Stimulated activated CD8-positive, alpha-beta memory T cell treated with anti-CD3 and anti-CD28 coated beads, Interleukin-12 subunit alpha, Interleukin-12 subunit beta, amount 100 ng/mL, for 1 hour (primary cell): ENCODE measurements at places on chromosomes 3 and 15.

- peak; percentile 26 for DNase-seq
Observed at GRCh38 chr3:57100046-57100695, 39.7 kb downstream of the SPATA12 start.

DNA sequence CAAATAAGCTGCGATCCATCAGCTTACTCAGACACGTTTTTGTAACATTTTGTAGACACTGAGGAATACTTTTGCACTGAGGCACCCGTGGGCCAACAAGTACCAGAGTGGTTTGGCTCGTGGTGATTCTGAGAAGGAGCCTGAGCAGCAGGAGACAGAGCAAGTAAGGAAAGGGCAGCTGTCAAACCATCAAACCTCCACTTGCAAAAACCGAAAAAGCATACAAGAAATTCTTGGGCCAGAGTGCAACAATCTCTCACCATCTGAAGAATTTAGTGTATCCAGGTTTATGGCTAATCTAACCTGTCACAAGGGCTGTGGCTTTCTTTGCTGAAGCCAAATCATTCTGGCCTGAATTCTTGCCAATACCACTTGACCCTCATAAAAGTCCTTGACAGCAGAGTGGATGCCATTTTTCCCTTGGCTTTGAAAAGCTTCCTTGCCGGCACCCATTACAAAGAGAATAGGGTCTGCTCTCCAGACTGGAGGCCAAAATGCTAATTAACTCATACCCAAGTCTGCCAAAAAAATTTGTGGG, 56.7 kb downstream of the MYO1E start:
- no peak for DNase-seq

DNA sequence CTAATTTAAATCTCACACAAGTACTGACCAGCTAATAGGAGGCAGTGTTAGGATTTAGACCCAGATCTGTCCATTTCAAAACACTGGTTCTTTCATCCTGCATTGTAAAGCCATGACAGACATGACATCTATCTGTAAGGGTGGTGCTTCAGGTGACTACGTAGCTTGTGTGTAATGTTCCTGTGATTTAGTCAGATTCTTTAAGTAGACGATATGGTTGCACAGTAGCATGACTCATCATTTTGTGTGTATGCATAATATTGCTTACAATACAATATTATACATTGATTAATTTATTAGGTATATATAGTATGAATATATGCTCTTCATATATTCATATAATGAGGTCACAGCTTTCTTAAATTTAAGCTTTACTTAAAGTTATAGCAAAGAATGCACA, 628.5 kb downstream of the GRM7 start:
- DNase-seq: no peak

DNA sequence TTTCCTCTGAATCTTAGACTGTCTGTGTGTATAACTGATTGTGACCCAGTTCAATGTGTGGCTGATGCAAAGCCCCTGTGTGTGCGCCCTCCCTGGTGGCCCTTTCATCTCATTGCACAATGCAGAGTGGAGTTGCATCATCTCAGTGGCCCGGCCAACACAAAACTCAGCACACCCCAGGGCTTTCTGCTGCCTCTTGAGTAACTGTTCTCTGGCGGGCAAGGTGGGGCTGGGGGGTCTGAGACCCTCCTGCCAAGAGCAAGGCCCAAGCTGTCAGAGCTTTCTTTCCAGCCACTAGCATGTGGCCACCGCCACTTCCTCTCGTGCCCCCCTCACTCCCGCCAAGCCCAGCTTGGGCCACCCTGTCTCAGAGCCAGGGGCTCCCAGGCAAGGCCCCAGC, 80.7 kb upstream of the ALDH1L1 start:
- no peak for DNase-seq

GRCh38 chr3:76991165-76991564, 48.7 kb upstream of the ROBO2 start:
- DNase-seq: no peak

DNA sequence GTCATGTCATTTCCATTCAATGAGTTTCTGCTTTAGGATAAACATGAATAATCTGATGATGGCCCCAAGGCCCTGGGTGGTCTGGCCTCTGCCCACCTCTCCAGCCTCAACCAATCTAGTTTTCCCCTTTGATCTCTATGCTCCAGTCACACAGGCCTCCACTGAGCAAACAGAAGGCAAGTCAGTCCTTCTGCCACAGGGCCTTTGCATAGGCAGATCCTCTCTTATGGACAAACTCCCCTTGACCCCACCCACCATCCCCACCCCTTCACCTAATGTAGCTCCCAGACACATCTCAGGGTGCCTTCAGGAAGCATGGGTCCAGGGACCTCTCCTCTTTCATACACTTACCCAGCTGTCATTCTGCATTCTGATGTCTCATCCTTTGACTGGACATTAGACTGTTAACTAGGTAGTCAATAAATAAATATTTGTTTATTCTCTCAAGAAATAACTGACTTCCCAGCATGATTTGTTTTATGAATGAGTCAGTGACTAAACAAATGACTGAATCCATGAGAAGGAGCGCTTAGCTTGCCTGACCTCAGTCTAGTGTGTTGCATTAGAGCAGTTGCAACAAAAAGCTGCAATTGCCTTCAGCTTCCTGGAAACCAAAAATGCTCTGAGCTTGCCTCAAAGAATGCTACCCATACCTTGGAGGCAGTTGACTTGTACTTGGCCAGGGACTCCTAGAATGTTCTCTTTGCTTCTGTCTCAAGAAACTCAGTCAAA, 386.6 kb upstream of the WNT5A start:
- DNase-seq: no peak

DNA sequence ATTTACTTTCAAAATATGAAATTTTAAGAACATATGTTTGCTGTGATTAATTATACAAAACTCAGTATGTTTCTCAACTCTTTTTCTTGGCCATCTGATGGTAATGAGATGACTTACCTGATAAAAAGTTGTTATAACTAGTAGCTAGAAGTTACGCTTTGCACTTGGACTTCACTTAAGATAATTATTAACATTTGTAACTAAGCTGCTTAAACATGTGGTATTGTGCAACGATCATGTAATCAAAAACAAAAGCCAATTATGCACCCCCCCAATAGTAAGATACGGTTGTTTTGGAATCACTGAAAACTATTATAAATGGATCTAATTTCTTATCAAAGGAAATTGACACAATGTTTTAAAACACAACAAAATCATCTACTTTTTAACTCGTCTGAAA, 342.9 kb downstream of the CNTN3 start:
- DNase-seq: no peak
